ENCODE measurements at places on chromosomes 6 and 20. TPM values are rescaled to one million over a fixed set of nuclear protein-coding genes. Genes with fewer than 3 reads are reported as not detected.
A peak's percentile ranks its signal among the peaks of the same experiment; 100 is the strongest.

DNA sequence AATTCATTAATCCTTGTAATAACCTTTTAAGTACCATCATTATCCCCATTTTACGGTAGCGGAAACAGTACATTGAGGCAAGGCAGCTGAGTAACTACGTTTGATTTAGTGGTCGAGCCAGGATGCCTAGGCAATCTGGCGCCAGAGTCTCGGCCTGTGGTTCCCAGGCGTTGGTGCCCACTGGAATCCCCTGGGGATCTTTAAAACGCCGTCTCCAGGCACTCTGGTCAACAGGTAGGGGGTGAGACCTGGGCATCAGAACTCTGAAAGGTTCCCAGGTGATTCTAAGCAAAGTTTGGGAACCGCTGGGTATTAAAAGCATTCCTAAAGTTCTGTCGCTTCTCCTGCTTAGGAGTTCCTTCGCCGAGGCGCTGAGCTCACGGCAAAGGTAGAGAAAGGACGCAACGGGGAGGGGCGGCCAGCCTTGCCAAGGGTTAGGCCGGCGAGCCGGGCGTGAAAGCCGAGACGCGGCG, 939 bp downstream of the DTNBP1 start:
- DNase-seq = peak; percentile 5

The CDH26 gene
- total RNA-seq = not detected

The SNAP25 gene
- 0.65 TPM for total RNA-seq

- DNase-seq = no peak
Measured at GRCh38 chr20:49901588-49901987, 13.7 kb downstream of the SPATA2 start.

GRCh38 chr6:158338311-158339112, 26.2 kb downstream of the TULP4 start:
- no peak for DNase-seq

GRCh38 chr6:44842616-44843015, 455.1 kb downstream of the CDC5L start:
- no peak for DNase-seq

DNA sequence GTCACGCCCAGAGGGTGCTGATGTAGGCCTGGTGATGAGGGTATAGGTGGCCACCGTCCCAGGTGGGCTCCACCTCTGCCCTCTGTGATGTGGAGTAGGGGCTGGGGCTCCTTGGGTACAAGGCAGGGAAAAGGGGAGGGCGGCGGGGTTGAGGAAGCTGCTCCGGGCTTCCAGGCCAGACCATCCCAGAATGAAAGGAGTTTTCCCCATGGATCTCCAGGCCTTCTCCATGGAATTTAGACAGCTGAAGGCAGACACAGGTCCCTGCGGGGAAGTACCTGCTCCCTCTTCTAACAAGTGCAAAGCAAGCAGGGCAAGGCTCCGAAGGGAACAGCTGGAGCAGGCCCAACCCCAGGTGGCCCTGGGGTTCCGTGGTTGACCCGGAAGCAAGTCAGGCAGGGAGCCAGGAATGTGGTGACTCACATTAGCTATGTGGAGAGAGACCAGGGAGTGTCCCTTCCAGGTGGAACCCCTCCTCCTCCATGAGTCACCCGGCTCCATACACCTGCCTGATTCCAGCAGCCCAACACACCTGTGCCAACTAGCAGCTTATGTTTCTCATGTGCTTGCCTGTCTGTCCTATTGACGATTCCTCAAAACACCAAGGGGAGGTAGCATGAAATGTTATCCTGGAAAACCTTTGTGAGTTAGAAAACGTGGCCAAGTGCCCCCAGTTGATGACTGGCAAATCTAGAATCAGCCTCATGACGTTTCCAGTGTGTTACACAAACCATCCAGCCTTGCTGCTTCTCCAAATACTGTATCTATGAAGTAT, 59.7 kb upstream of the SNX9 start:
- DNase-seq = peak; percentile 79

The MAVS gene
- 16.4 TPM for total RNA-seq

- peak; percentile 72 for DNase-seq
Measured at GRCh38 chr6:83536034-83536646, 23.8 kb downstream of the PRSS35 start.

GRCh38 chr6:6968357-6968730, 139.4 kb upstream of the RREB1 start:
- DNase-seq = no peak

DNA sequence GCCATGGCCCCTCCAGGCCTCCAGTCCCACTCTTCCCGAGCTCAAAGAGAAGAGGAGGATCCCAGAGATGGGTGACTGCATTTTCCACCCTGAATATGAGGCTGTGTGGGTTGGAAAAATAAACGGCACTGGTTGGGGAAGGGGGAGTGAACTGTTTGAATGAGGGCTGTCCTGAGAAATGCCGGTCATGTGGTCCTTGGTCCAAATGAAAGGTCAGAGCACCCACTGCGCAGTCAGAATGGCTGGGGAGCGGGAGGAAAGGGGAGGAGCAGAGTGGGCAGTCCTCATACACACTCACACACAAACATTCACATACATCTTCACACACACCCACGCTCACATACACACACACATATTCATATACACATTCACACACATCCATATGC, 83.1 kb downstream of the MRPL14 start:
- DNase-seq = no peak

DNA sequence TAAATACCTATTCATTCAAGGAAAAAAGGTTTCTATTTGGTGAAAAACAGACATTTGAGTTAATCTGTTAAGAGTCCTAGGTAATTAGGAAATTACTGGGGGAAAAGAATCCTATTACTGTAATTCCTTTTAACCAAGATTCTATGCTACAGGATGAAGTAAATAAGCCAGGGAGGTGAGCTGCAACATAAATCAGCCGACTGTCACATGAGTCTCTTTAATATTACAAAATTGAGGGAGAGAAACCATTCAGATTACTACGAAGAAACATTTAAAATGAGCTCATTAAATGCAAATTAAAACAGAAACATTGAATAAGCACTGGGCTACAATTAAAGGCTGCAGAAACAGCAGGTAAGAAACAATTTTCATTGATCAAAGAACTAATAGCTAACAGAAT, 5.3 kb downstream of the PRKN start:
- DNase-seq = no peak

The SLC35F1 gene
- not detected for total RNA-seq

The ZC2HC1B gene
- total RNA-seq = not detected

GRCh38 chr6:36337814-36338213, 1.1 kb upstream of the BNIP5 start:
- no peak for DNase-seq

DNA sequence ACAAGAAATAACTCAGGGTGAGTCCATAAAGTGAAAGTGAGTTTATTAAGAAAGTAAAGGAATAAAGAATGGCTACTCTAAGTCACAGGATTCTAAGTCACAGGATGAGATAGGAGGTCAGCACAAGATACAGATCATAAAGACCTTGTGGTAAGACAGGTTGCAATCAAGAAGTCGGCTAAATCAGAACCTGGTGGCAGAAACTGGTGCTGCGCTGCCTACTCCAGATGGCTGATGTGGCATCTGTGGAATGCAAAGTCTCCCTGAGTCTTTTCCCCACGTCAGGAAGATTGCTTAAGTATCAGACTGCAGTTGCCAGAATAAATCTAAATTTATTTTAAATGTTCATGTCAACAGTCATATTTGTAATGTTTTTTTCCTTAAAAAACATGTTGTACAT, 10.7 kb upstream of the KCNK15 start:
- DNase-seq = peak; percentile 79

The C6orf132 gene
- 1.4 TPM for total RNA-seq

GRCh38 chr20:41177636-41178035, 40.3 kb downstream of the PLCG1 start:
- DNase-seq = peak; percentile 93

DNA sequence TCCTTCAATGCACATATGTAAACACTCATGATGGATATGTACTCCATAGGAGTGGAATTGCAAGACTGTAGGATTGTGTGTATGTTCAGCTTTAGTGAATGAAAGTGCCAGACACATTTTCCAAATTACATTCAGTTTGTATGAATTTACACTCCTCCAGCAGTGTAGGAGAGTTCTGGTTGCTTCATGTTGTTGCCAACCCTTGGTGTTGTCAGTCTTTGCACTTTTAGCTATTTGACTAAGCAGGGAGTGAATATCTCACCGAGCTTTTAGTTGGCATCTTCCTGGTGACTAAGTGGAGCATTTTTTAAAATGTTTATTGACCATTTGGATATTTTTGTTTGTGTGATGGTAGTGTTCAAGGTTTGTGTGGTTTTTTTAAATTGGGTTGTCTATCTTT, 23.9 kb downstream of the NKX2-4 start:
- DNase-seq = no peak

The KPNA5 gene
- 13.2 TPM for total RNA-seq

DNA sequence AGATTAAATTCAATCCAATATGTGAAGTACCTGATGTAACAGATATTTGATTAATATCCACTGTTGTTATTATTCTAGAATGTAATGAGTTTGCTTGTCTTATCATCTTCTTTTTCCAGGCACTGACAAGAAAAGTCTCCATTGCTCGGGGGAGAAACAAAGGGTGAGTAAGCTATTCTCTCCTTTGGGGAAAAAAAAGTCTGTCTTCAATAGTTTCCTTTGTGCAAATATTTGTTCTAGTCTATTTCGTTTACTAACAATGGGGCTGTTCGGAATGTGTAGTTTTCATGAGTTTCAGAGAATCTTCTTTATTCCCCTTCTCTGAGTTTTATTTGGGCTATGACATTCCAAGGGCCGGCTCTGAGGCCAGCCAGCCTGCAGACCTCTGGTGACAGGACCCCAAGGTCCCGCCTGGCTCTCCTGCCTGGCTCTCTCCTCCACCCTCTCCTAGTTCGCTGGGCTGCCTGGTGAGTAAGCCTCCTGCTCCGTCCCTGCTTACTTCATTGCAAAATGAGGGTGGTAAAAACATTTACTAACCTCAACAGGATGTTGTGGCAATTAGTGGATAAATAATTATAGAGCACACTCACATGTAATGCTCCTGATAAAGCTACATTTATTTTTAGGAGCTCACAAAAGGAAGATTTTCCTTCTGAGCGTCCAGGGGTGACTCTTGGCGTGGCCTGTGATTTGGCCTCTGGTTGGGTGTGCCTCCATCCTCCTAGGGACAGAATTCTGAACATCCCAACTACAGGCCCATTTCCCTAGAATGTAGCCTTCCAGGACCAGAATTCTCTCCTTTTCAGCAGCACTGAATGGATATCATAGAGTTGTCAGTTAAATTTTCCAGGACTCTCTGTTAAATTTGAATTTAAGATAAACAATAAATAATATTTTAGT, 43.1 kb upstream of the SNX9 start:
- peak; percentile 16 for DNase-seq

DNA sequence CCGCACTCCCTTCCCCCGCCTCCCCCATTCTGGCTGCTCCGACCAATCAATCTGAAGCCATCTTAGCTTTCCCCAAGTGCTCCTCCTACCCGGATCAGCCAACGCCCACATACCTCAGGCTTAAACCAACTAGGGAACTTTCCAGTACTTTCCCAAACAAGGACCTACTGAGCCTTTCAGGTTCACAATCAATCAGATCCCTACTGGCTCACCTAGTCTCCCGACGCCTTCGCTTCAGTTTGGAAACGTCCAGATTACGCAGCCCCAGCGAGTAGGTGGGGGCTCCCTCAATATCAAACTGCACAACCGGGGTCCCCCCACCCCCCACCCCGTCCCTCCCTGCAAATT, 432 bp downstream of the HSPA1L start:
- DNase-seq = peak; percentile 99

DNA sequence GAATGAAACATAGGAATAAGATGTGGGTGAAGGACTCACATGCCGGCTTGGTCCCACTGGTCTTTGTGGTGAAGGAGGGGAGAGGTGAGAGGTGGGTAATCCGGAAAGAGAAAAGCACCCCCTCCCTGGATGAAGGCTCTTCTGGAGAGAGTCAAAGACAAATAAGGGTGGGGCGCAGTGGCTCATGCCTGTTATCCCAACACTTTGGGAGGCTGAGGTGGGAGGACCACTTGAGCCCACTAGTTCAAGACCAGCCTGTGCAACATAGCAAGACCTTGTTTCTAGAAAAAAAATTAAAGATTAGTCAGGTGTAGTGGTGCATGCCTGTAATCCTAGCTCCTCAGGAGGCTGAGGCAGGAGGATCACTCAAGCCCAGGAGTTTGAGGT, 3.1 kb downstream of the LTB start:
- no peak for DNase-seq

DNA sequence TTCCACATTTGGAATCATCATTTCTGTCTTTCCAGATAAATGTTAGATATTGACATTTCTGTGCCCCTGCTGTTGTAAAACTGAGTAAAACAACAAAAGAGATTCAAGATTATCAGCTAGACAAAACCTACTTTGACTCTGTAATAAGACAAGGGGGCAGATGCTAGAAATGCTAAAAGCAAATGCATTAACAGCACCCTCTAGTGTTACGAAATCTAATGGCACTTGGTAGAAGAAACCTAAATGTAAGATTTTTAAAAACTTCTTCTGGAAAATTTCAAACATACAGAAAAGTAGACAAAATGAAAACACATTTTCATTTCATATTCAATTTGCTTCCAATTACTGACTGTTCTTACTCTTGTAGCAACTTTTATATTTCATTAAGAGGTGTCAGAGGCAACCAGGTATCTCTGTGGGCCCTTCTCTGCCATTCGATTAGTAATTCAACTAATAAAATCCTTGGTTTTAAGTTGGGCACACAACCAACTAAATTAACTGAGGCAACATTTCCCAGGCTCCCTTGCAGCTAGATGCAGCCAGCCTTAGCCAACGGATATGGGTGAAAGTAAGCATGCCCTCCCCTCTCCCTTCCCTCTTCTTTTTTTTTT, 45.0 kb downstream of the SLC23A2 start:
- DNase-seq = peak; percentile 86

DNA sequence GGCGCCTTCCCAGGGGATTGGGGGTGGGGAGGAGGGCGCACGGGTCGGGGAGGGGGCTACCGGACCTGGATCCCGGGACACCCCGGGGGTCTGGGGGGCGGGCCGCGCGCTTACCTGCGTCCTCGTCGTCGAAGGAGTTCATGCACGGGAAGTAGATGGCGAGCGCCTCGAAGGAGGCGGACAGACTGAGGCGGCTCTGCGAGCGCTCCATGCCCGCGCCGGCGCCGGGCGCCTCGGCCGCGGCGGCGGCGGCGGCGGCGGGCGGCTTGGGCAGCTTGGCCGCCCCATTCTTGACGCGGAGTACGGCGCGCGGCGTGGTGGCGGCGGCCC, 320 bp downstream of the RIMS4 start:
- DNase-seq = no peak

- DNase-seq = no peak
Measured at GRCh38 chr6:167577891-167578361, 248.8 kb upstream of the AFDN start.

GRCh38 chr6:107657755-107658461, 166.2 kb downstream of the SCML4 start:
- DNase-seq = peak; percentile 71

DNA sequence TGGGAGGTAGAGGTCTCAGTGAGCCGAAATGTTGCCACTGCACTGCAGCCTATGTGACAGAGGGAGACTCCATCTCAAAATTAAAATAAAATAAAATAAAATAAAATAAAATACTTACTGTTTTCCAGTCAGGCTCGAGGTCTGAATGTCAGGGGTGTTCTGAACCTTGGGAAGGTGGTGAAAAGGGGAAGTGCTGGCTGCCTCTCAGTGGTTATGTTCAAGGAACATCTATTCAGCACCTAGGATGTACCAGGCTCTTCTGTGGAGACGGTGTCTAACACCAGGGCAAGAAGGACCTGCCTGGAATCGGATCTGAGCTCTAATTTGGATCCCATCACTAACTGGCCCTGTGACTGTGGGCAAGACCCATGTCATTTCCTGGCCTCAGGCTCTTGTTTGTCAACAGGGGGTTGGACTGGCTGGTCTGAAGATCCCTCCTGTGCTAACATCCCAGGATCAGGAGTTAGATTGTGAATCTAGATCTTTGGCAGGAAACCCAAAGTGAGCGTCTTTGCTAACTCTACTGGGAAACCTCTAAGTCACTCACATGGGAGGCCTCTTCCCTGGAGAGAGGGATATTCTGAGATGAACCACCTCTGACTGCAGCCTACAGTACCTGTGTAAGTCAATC, 63.4 kb upstream of the SIRPG start:
- no peak for DNase-seq
